ENCODE measurements at places on chromosomes 6 and 20.

GRCh38 chr6:145423936-145424335 lies 311.4 kb downstream of the EPM2A start:
- no peak for DNase-seq

- no peak for DNase-seq
These were observed 477.1 kb upstream of the EYS start for GRCh38 chr6:66184091-66184490.

DNA sequence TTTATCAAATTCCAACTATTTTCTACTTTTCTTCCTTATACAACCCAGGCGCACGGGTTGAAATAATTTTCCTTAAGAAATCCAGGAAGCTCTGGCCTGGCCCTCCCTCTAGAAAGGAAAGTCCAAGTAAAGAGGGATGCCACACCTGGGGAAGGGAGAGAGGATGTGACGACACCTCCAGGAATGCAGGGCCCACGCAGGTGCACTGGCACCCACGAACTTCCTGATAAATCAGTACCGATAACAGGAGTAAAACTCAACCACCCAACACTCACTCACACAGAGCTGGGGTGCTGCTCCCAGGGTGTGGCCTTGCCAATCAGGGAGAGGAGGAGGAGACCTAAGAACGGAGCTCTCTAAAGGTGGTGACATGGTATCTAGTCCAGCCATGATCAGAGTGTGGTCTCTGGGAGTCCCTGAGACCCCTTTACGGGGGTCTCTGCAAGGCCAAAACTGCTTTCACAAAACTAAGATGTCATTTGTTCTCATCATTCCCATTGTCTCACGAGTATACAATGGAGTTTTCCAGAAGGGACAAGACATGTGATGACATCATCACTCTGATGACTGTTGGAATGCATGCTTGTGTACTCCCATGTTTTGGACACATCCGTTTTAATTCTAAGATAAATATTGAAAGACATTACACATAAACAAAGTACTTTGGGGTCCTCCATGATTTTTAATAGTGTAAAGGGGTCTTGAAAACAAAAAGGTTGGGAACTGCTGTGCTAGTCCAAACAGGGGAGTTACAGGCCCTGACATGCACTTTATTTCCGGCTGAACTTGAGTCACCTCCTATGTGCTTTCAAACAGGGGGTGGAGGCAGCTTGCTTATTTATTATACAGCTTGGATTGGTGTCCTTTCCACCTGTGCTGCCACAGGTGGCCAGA lies 2.2 kb upstream of the PARD6B start:
- DNase-seq = no peak

GRCh38 chr6:6590530-6590929 lies 2.0 kb downstream of the LY86 start:
- no peak for DNase-seq

DNA sequence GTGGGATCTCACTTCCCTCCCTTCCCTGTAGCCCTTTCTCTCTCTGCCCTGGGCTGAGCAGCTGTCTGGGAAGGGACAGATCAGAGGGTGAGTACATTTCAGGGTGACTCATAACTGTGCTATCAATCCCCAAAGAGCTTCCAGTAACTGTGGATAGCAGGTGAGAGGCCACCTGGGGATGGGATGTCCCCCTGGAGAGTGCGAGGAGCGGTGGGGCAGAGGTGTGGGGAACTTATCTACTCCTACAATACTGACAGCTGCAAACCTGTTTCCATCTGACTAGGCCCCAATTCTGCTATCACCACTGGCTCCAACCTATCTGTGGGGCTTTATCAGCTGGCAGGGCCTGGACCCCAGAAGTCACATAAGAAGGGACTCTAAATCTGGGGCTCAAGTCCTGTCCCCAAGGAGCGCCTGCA lies 32.6 kb downstream of the KCNK5 start:
- DNase-seq = peak; percentile 10

GRCh38 chr20:1687053-1687452 lies 29.5 kb upstream of the SIRPG start:
- DNase-seq = no peak

- no peak for DNase-seq
These were observed 501.2 kb downstream of the MMUT start for GRCh38 chr6:48961781-48962415.

DNA sequence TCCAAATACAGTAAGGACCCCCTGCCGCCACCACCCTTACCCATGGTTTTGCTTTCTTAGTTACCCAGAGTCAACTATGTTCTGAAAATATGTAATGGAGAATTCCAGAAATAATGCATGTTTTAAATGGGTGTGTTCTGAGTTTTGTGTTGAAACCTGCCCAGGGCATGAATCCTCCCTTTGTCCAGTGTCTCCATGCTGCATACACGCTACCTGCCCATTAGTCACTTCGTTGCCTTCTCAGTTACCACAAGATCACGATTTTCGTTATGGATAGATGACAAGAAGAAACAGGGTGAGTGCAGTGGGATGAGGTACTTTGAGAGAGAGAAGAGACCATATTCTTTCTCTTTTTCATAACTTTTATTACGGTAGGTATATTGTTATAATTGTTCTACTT lies 10.6 kb downstream of the FARS2 start:
- DNase-seq = no peak

DNA sequence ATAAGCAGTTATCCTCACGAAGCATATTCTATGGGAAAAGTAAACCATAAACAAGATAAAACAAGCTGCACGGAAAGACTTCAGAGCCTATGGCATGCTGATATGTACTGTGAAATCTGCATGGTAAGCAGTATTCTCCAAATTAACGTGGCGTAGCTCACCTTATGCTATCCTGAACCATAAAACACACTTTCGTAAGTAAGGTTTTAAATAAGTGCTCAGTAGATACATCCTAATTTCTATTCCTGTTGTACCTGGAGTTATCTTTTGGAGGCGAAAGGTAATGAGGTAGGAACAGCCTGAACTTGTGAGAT lies 208.7 kb downstream of the GMDS start:
- DNase-seq = no peak

DNA sequence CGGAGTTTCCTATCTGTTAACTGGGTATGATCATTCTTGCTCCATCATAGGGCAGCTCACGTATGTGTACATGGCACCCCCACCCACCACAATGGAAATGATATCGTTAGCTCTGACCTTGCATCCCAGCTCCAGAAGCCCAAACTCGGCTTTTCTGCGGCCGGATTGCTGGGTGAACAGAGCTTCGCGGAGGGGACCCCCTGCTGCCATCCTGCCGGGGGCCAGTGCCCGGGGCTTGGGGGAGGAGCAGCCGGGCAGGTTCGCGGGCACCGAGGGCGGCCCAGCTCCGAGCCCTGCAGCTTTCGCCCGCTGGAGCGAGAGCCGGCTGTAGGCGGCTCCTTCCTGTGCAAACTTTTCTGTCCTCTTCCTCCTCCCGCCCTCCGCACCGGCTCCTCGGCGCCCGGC lies 24.9 kb upstream of the FUCA2 start:
- DNase-seq = peak; percentile 60

- no peak for DNase-seq
These were observed 9.5 kb upstream of the ADRM1 start for GRCh38 chr20:62293111-62293784.

DNA sequence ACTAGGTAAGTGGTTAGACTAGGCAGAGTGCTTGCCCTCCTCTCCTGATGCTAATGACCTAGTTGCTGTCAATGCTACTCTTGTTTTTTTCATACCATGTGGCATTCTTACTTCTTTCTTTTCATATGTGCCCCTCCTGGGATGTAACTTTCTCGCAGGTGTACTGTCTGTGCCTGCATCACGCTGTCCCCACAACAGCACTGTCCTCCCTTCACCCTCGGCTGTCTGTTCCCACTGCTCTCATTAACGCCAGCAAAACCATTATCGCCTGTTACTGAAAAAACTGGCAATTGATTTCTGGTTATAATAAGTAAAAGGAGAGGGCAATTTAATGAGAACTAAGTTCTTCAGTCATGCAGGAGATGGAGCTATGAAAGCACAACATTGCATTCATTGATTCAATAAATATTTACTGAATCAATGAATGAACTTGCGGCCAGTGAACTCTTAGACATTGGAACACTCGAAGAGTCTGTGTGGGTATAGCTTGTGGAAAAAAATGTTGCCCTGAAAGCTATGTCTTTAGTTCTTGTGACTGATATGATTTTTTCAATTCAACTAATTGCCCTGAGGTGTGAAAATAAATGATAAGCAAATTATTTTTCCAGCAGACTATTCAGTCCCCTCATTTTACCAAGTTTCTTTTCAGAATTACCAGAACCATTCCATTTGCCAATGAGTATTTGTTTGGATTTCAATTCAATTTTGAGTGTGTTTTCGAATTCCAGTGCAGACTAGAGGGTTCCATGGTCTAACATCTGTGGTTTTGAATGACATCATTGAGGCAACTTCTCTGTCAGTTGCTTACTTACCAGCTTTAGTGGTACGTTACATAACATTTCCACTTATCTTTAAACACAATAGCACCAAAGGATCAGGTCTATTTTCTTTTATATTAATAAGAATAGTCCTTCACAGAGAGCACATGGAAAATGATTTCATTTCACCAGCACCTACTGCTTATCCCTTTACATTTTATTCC lies 2.1 kb downstream of the SLC17A4 start:
- DNase-seq = no peak

DNA sequence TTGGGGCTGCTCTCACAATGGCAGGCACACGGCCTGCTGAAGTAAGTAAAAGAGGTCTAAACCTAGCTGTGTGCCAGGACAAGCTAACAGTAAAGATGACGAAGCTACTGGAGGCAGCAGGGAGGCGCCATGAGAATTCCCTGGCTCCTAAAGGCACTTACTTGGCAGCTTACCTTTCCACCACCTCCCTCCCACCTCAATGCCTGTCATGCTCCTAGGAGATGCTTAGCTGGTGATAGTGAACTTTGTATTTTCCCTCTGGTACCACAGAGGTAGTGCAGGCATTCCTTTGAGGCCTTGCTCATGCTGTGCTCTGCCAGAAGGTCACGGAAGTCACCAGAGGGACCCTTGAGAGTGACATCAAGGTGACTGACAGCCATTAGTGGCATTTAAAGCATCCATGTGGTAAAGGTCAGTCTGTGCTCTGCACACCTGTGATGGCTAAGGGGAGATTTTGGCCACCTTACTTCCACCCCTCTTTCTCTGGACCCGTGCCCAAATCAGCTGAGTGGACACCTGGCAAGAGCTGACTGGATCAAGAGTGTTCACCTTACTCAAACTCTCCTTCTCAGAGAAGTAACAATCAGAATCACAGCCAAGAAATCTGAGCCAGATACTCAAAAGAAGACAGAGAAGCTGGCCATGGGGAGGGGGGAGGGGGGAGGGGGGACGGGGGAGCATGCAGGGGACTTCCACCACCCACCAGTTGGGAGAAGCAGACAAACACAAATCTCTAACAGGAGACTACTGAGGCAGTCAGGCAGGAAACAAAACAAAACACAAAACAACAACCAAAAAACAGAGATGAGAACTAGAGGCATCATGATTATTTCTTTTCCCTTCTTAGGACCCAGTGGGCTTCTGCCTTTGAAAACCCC lies 2.9 kb downstream of the FKBP1A start:
- DNase-seq = no peak

GRCh38 chr20:53975761-53976160 lies 94.6 kb downstream of the BCAS1 start:
- no peak for DNase-seq

- DNase-seq = no peak
These were observed 99.3 kb upstream of the NFATC2 start for GRCh38 chr20:51641866-51642265.

DNA sequence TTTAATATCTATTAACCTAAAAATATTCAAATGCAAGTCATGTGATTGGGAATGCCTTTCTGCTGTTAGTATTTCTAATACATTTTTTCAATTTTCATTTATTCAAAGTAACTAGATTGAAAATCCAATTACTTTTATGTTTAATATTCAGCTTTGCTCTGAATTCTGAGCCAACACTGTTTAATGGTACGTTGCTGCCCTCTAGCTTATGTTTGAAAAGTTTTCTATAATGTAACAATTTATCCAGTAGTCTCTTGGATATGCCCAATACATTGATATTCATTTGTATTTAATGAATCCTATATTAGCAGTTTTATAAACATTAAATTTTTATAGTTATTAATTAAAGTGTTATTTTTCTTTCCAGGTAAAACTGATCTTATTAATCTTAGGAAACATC lies 47.4 kb downstream of the LGSN start:
- DNase-seq = no peak

DNA sequence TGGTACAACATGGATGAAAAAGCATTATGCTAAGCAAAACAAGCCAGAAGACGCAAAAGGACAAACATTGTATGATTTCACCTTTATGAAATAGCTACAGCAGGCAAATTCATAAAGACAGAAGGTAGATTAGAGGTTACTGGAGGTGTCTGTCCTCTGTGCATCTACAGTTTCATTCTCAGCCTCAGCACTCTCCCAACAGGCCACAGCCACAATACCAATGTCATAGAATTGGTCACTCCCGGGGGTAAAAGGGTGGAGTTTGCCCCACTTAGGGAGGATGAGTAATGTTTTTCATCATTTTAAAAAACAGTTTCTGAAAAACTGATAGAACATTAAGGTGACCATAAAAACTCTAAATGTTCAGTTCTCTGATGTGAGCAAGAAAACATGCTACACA lies 17.2 kb upstream of the TMX4 start:
- no peak for DNase-seq

DNA sequence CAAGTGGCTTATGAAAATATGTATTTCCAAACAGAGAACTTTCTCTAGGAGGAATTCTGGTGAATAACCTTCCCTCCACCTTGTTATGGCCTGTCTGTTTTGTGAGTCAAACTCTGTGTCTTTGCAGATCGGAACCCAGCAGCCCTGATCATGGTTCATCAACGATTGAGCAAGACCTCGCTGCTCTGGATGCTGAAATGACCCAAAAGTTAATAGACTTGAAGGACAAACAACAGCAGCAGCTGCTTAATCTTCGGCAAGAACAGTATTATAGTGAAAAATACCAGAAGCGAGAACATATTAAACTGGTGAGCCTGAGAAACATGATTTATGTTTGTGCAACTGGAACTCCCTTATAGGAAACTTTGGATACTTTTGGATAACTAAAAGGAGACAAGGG lies 294.5 kb upstream of the PLCB4 start:
- no peak for DNase-seq

GRCh38 chr6:44100088-44100550 lies 27.1 kb downstream of the MRPL14 start:
- DNase-seq = no peak

Measured in left hindlimb (tissue), 1 donor.